ENCODE measurements at places on chromosomes 3 and 15.

DNA sequence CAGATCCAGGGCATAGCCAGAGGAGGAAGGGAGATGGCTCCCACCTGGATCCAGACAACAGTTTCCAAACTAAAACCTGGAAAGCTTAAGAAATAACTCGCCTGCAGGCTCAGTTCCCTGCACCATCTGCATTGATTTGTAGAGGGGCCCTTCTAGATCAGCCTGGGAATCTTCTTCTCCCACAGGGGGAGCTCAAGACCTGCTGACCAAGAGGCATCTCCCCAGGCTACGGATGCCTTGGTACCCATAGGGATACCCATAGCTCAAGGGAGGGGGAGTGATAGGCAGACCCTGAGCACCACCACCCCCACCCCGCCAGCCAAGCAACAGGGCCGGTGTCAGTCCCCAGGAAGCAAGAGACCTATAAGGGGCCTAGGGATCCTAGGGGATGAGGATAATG, 28.0 kb upstream of the DCLK3 start:
- DNase-seq: no peak

DNA sequence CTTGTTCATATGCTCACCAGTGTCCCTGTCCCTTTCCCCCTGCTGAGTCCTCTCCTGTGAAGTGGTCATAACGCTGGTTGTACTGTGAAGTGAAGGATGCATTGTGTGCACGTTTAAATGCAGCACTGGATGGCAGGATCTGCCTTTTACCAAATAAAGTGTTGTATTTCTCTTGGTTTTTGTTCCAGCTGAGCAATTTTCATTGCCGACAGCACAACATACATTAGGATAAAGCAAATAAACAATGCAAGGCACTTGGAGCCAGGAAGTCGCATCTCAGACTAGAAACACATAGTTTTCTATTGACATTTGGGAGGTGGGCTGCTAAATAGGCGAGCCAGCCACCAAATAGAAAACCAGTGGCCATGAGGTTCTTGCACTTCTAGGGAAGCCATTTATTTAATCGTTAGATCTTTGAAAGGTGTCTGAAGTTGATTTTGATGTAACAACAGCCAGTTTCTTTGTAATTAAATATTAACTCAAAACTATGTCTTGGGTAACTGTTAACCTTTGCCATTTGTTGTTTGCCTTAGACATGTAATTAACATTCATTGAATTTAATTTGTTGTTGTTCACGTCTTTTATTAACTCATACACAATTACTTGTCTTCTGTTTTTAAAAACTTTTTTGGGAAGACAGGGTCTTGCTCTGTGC, 185.3 kb downstream of the FNDC3B start:
- DNase-seq: no peak

- no peak for DNase-seq
Observed at GRCh38 chr3:60154011-60154410, 1097.2 kb downstream of the FHIT start.

DNA sequence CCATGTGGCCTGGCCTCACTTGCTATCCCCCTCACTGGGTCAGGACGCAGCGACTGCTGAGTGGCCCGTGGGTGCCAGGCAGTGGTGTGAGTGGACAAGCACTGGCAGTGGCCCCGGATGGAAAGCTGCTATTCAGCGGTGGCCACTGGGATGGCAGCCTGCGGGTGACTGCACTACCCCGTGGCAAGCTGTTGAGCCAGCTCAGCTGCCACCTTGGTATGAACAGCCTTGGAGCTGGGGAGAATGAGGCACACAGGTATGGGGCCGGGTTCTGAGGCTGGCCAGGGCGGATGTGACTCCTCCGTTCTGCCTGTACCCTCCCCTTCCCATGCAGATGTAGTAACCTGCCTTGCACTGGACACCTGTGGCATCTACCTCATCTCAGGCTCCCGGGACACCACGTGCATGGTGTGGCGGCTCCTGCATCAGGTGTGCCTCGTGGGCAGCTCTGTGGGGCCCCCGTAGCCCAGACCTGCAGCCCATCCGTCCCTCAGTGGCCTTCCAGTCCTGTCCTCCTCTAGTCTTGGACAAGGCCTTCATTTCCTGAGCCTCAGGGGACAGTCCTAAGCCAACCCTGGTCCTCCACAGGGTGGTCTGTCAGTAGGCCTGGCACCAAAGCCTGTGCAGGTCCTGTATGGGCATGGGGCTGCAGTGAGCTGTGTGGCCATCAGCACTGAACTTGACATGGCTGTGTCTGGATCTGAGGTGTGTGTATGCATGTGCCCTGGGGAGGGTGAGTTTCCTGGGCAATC, 28.2 kb downstream of the NBEAL2 start:
- no peak for DNase-seq

DNA sequence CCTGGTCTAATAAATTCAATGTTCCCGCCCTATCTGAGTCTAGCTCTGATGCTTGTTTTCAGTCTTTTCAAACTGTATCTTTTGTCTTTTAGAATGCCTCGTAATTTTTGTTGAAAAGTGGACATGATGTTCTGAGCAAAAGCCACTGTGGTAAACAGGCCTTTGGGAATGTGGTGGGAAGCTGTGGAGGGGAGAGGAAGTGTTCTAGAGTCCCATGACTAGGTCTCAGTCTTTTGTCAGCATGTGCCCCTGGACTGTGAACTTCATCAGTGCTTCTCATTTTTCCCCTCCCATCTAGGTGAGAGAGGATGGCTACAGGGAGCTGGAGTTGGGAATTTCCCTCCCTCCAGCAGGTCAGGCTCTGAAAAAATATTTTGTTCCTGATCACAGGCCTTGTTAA, 33.7 kb downstream of the SUSD5 start:
- no peak for DNase-seq

DNA sequence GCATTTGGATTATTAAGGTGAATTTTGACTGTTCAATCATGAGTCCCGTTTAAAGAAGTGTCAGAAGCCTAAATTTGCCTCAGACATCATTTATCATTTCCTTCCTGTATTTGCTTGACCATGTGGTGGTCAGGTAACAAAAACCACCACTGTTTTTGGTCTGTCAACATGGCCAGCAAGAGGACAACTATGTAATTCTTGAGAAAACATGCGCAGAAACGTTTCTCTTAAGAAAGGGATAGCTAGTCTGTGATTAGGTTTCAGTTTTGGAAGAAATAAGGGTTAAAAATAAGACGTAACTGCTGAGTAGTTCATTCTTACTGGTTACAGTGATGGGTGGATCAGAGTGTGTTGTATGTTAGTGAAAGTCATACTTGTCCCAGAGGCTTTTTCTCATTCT, 204.5 kb downstream of the AKAP13 start:
- DNase-seq: no peak

DNA sequence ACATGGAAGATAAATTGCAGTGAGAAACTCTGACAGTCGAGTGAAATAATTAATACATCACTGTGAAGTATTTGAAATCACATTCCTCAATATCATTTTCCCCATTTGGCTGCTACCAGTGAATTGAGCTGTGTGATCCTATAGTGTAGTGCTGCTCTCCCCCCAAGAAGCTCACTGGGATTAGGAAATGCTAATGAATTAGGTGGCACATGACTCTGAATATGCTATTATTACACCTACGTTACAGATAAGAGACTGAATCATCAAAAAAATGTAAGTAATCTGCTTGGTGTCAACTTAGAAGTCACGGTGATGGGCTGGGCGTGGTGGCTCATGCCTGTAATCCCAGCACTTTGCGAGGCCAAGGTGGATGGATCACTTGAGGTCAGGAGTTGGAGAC, 34.7 kb upstream of the SYNM start:
- no peak for DNase-seq

GRCh38 chr3:161890147-161890625, 393.6 kb downstream of the OTOL1 start:
- no peak for DNase-seq

DNA sequence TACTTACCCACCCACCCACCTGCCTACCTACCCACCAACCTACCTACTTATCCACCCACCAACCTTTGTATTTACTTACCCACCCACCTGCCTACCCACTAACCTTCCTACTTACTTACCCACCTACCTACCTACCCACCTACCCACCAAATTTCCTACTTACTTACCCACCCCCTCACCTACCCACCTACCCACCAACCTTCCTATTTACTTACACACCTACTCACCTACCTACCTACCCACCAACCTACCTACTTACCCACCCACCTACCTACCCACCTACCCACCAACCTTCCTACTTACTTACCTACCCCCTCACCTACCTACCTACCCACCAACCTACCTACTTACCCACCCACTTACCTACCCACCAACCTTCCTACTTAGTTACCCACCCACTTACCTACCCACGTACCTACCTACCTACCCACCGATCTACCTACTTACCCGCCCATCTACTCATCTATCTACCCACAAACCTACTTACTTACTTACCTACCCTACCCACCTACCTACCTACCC, 179.6 kb downstream of the USP13 start:
- no peak for DNase-seq

GRCh38 chr15:85354461-85354860, 25.9 kb upstream of the AKAP13 start:
- DNase-seq: no peak

GRCh38 chr3:181369637-181370036, 342.1 kb upstream of the SOX2 start:
- no peak for DNase-seq

All from activated T-cell treated with anti-CD3 and anti-CD28 coated beads for 1 hour (primary cell).